ENCODE measurements at places on chromosomes 11 and 22.

DNA sequence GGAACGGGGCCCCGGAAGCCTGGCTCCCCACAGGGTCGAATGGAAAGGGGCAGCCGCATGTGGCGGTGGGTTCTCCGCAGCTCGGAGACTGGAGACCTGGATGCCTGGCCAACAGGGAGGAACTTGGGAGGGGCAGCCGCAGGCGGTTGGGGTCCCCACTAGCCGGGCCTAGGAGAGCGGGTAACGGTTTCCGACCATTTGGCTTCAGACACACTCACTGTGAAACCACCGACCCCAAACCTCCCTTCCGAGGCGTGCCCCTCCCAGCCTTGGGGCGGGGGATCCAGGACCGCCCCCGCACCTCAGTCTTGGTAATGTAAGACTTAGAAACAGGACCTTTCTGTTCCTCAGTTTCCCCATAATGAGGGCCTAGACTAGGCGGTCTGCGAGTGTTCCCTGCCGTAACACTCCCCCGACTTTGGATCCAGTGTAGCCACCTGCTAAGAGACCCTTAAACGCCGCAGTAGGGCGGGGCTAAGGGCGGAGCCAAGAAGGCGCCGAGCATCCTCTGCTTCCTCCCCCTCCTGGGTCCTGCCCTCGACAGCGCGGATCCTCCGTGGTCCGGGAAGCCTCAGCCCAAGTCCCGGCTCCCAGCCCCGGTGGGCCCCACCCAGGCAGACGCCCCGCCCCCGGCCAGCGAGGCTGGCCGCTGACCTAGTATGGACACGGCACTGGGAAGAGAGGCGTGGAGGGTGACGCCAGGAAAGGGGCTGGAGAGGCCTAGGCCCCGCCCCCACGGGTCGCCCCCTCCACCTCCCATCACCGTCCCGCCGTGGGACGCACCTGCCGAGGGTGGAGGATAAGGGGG is 1.8 kb upstream of the RASGRP2 start:
- peak; percentile 50 for DNase-seq

DNA sequence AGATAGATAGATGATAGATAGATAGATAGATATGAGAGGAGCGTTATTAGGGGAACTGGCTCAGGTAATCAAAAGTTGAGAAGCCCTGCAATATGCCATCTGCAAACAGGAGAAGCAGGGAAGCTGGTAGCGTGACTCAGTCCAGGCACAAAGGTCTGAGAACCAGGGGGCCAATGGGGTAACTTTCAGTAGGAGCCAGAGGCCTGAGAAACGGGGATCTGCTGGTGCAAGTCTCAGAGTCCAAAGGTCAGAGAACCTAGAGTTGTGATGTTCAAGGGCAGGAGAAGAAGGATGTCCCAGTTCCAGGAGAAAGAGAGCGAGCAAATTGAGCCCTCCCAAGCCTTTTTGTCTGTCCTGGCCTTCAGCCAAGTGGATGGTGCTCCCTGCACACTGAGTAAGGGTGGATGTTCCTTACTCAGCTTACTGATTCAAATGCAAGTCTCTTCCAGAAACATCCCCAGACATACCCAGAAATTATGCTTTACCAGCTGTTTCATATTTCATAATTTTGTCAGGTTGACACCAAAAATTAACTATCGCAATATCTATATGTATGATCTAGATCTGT is 87.8 kb upstream of the SLC22A12 start:
- no peak for DNase-seq

- no peak for DNase-seq
These were observed 92.0 kb downstream of the MUC15 start for GRCh38 chr11:26480041-26480440.

DNA sequence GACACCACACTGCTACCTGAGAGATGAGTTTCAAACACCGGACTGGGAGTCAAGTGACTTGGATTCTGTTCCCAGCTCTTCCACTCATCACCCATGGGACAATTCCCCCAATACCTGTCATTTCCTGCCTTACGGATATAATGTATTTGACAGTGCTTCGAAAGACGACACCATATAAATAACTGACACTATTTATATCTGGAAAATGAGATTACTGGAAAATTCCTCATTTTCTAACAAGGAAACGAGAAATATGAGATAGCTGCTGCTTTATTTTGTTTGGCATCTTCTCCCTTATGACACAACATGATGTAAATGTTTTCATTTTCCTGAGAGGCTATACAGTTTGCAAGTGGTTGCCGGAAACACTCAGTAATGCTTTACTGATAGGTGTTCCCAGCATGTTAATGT is 8.6 kb downstream of the HSCB start:
- DNase-seq, result no peak

GRCh38 chr11:114776956-114777355 is 98.6 kb downstream of the NXPE2 start:
- no peak for DNase-seq

DNA sequence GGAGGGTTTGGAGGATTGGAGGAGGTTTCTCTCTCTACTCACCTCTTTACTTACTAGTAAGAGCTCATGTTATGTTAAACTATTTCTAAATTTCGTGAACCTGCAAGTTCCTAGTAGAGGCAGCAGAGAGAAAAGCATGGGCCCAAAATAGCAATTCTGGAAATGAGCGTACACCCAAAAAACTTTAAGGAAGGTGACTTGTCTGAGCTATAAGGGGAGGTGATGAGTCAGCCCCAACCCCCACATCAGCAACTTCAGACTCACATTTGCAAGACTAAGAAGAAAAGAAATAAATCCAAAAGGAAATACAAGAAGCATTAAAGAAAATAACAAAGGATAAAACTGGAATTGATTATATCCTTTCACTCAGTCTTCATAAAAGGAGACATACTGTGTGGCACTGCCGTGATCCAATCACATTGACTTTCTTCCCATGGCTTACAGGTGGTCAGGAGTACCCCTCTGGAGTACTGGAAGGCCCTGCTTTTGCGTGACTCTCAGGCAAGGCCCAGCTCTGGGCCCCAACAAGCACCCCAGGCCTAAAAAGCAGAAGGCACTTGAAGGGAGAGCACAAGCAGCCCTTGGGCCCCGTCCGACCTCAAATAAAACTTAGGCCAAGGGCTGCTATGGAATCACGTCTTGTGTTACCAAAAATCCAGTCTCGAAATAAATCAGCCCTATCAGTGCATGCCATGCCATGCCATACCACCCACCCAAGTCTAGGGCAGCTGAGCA is 14.3 kb downstream of the PACSIN2 start:
- peak; percentile 41 for DNase-seq

DNA sequence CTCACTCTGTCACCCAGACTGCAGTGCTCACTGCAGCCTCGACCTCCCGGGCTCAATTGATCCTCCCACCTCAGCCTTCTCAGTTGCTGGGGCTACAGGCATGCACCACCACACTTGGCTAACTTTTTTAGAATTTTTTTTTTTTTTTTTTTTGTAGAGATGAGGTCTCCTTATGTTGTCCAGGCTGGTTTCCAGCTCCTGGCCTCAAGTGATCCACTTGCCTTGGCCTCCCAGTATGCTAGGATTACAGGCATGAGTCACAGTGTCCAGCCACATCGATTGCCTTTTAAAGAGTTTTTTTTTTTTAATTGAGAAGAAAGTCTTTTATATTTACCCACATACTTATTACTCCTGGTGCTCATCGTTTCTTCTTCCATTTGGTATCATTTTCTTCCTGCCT is 30.0 kb downstream of the PARVG start:
- no peak for DNase-seq

DNA sequence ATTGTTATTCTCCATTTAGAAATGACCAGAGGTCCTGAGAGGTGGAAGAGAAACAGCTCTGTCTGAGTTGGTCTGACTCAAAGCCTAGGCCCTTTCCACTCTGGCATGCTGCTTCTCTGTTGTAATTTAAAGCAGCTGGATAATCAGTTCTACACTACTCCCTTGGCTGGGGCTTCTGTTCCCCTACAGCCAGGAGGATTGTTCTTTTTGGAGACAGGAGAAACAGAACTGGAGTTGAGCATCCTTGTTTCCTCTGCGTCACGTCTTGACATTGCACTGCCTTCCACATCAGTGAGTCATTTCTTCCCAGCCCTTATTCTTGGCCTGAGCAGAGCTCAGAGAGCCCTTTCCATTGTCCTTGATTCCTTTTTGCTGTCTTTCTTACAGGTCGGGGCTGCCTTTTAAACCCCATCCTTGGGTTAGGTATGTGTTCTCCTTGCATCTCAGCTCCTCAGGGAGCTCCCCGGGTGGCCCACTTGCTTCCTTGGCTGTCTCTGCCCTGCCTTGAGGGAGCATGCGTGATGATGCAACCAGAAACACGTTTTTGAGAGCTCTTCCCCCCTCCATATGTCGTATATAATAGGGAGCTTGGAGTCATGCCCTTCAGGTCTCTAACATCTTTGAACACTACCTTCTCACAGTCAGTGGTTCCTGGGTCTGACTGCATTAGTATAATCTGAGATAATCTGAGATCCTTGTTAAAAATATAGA is 35.7 kb downstream of the CYB5R2 start:
- DNase-seq, result no peak

DNA sequence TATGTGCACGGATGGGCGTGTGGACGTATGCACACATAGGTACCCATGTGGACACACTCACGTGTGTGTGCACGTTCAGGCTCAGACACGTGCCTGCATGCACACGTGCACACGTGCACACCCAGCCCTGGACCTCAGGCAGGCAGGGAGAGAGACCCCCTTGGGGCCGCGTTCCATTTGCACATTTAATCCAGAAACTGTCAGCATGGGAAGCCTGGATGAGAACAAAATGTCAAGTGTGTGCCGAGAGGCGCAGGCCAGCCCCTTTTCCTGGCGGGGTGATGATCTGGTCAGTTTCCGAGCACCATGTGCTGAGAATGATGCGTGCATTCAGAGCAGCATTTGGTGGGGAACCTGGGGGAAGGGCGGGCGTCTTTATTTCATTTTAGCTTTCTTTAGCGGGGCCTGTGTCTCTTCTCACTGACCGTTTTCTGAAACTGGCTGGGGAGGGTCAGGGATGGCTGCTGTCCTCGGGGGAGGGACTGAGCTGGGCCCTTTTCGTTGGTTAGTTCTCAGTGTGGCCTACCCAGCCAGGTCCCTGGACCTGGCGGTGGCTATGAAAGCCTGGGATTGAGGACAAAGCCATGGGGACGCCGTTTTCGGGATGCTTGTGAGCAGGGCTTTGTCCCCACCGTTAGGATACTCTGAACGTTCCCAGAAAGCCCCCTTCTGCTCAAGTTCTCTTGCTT is 96.3 kb downstream of the KCNQ1 start:
- no peak for DNase-seq

GRCh38 chr11:67420147-67420645 is 4.7 kb downstream of the CARNS1 start:
- DNase-seq, result no peak

GRCh38 chr11:17159441-17159840 is 48.3 kb downstream of the PIK3C2A start:
- no peak for DNase-seq

DNA sequence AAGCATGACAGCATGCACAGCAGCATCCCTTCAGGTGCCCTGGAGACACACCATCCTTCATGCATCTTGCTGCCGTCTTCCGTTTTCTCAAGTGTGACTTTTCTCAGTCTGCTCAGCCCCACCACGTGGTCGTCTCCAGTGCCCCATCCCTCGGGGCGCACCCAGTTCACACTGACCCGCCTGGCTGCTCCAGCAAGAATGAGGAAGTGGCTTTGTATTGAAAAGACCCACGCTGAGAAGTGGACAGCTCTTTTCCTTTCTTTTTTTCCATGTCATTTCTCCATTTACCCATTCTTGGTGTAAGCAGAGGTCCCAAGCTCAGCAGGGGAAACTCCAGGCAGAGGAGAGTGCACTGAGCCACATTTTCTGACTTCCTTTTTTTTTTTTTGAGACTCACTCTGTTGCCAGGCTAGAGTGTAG is 14.5 kb downstream of the SERPINH1 start:
- no peak for DNase-seq

- no peak for DNase-seq
These were observed at the start of gene OTOG for GRCh38 chr11:17547051-17547577. OTOG (plus strand) TSS chr11:17547259; CDS start chr11:17547373, 114 bp downstream.

DNA sequence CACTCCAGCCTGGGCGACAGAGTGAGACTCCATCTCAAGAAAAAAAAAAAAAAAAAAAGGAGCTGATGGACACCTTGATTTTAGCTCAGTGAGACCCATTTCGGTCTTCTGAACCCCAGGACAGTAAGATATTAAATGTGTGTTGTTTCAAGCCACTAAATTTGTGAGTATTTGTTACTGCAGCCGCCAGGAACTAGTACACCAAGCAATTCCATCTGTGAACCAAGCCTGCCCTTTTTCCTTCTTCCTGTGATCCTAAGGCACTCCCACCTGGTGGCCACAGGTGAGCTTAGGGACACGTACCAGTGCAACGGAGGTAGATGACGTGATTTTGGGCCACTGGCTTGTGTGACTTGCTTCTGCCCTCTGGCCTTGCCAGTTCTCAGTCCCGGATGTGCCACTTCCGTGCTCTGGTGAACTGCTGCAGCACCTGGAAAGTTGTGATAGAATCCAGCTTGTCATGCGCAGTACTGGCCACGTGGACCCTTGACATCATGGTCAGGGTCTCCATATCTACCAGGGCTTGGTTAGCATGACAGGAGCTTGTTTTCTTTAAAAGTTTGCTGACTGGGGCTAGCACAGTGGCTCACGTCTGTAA is 19.6 kb upstream of the ATXN10 start:
- DNase-seq, result no peak

- DNase-seq, result no peak
These were observed 10.2 kb downstream of the YPEL4 start for GRCh38 chr11:57639321-57640067.

DNA sequence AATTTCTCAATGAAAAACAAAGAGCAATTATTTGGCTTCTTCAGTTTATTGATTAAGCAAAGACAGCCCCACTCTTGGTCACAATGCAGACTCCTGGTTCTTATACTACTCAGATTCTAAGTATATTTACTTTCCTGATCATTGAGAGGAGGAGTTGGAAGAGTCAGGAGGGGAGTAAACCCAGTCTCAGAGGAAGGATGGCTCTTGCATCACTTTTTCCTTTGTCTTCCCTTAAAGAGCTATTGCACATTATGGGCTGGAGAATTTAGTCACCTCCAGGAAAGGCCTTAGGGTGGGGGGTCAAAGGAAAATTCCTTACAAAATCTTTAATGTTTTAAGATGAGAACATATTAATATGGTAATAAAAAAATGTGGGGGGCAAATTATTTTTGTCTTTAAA is 8.1 kb downstream of the SLC17A6 start:
- DNase-seq, result no peak

DNA sequence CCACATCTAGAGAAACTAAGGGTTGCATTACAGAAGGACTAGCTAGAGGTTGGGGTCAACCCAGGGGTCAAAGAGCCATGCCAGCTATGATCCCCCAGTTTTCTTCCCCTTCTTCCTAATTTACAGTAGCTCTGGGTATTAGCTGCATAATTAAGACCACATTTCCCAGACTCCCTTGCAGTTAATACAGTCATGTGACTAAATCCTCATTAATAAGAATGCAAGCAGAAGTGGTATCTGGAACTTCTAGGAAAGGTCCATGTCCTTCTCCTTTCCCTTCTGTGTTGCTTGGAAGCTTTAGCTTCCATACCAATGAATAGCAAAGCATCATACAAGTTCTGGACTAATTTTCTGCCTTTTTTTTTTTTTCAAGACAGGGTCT is 19.1 kb upstream of the LMO2 start:
- no peak for DNase-seq

- DNase-seq, result no peak
These were observed 15.5 kb downstream of the FGF3 start for GRCh38 chr11:69803604-69804218.

GRCh38 chr11:100612766-100613165 is 74.3 kb upstream of the ARHGAP42 start:
- DNase-seq, result no peak

GRCh38 chr22:38955926-38956325 is 1.5 kb upstream of the APOBEC3A start:
- no peak for DNase-seq

- DNase-seq, result no peak
These were observed 55.8 kb upstream of the PAK1 start for GRCh38 chr11:77529685-77530084.
